ENCODE measurements at places on chromosomes 12 and 14.

- no peak for DNase-seq
These were observed at the start of gene IGFBP6 for GRCh38 chr12:53097564-53098353. IGFBP6 (plus strand) TSS chr12:53097667; CDS start chr12:53097718, 51 bp downstream.

- DNase-seq, result no peak
These were observed 4.2 kb downstream of the TBK1 start for GRCh38 chr12:64456119-64456518.

DNA sequence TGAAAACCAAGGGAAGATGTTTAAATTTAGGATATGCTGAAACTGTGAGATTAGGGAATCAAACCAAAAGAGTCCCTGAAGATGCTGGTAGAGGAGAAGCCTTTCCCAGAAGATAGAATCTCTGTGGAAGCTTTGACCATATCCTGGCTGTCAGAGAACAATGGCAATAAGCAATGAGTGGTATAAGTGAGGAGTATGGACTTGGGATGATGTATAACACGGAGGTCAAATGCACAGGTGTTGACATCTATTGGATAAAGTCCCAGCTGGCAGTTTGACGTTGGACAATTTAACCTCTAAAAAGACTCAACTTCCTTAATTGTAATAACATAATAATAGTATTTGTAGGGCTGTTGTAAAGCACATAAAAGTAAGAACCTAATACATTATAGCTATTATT is 30.1 kb upstream of the CLEC14A start:
- no peak for DNase-seq

DNA sequence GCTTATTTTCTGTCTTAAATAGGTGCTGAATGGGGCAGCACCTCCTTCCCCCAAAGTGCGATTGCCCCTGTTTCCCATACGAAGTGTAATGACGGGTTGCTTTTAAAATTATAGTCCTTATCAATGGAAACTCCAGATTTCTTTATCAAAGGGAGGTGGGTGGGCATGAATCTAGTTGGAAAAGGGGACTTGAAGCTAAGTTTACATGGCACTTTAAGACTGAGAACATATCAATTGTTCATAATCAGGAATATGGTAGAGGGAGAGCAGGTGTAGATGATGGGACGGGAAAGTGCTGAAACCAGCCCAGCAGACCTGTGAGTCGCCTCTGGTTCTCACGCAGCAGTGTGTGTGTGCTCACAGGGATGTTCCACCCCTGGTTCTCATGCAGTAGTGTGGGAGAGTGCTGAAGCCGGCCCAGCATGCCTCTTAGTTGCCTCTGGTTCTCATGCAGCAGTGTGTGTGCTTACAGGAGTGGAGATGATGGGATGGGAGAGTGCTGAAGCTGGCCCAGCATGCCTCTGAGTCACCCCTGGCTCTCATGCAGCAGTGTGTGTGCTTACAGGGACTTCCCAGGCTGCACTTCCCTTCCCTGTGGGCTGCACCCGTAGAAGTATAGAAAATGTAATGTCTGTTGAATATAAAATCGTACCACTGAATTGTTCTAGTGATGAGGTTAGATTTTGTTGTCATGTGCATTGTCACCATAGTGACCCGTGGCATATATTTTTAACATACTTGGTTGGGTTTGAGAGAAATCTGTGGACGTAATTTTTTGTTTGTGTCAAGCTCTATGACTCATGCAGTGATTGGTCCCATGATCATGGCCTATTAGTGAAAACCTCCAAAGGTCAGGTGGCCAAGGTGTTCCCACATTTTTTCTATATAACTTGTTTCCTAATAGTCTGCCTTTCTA is 51.6 kb downstream of the GPATCH2L start:
- DNase-seq, result no peak

- DNase-seq, result no peak
These were observed 142.9 kb upstream of the PZP start for GRCh38 chr12:9351136-9351535.

- DNase-seq, result no peak
These were observed 477.1 kb downstream of the SLC16A7 start for GRCh38 chr12:60072911-60073310.

- DNase-seq, result no peak
These were observed 54.4 kb downstream of the SPPL3 start for GRCh38 chr12:120849765-120850164.

Measured in stimulated activated CD8-positive, alpha-beta memory T cell treated with anti-CD3 and anti-CD28 coated beads, Interleukin-15, amount 100 ng/mL, for 24 hours (primary cell).